ENCODE measurements at places on chromosomes 13 and 19. TPM values are rescaled to one million over a fixed set of nuclear protein-coding genes. Genes with fewer than 3 reads are reported as not detected.

The OVOL3 gene
- total RNA-seq: not detected

The ZNF723 gene
- not detected for total RNA-seq

DNA sequence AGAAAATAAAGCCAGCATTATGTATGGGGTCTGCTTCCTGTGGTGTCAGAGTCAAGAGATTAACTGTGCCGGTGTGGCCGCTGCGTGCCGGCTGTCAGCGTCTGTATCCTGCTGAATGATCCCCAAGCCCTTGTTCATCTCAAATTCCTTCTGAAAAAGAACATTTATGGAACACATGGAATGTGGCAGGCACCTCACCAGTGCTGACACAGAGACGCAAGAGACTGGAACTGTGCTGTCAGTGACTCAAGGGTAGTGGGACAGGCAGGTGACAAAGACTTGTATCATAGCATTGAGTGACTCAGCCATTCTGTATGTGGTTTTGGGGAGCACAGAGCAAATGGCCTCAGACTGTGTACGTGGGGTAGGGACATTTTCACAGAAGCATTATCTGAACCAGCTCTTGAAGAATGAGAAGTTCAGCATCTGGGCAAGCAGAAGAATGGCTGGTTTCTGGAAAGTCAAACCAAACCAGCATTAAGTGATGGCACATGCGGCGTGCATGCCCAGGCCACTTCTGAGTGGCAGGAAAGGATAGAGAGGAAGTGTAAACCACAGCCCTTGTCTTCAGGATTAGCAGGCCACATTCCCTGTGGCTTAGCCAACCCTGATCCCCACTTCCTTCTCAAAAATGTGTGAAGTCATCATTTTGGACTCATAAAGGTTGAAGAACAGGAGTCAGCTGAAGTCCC lies 54.0 kb upstream of the IRS2 start:
- DNase-seq: no peak

The ANGPTL4 gene
- 5.3 TPM for total RNA-seq

- DNase-seq: peak; percentile 83
Measured at GRCh38 chr19:11125994-11126685, 29.4 kb downstream of the SPC24 start.

- peak; percentile 70 for DNase-seq
Measured at GRCh38 chr19:1104311-1105007, 665 bp downstream of the GPX4 start.

- no peak for DNase-seq
Measured at GRCh38 chr19:46824890-46825730, 25.5 kb downstream of the AP2S1 start.

DNA sequence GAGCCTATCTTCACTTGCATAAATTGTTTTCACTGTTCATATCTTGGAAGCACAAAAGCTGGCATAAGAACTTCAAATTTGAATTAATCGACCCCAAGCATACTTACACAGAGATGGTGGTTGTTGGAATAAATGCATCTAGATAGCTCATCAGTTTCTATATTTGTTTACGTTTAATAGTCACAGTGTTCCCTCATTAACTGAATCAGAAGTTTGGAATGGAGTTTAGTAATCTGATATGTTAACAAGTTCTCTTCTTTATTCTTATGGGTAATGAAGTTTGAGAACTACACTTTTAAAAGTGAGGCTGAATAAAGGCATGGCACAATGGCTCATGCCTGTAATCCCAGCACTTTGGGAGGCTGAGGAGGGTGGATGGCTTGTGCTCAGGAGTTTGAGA lies 886.7 kb upstream of the PCDH20 start:
- no peak for DNase-seq

The NKPD1 gene
- total RNA-seq: 0.52 TPM

- no peak for DNase-seq
Measured at GRCh38 chr19:30073152-30074000, 131.3 kb downstream of the URI1 start.

The ZSCAN4 gene
- total RNA-seq: not detected

DNA sequence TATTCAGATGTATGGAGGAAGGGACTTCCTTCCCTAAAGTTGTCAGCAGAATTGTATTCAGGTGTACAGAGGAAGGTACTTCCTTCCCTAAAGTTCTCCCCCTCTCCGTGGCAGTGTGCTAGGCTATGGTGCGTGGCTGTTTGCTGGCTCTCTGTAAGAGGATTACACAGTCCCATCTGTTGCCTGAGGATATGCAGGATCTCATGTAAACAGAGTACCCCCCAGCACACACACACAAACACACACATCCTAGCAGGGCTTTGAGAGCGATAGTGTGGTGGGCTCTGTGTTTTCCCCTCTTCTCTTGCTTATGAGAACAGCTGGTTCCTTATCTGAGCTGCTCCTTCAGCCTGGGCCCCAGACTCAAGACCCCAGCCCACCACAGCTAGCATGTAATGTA lies 10.3 kb downstream of the NEK5 start:
- DNase-seq: no peak

- peak; percentile 64 for DNase-seq
Measured at GRCh38 chr19:18204394-18205199, 755 bp upstream of the RAB3A start.

The CEACAM20 gene
- 0.12 TPM for total RNA-seq

GRCh38 chr19:55619286-55619685 lies 5.1 kb downstream of the ZNF784 start:
- no peak for DNase-seq

- DNase-seq: no peak
Measured at GRCh38 chr13:46297361-46297811, 85.7 kb downstream of the LRRC63 start.

DNA sequence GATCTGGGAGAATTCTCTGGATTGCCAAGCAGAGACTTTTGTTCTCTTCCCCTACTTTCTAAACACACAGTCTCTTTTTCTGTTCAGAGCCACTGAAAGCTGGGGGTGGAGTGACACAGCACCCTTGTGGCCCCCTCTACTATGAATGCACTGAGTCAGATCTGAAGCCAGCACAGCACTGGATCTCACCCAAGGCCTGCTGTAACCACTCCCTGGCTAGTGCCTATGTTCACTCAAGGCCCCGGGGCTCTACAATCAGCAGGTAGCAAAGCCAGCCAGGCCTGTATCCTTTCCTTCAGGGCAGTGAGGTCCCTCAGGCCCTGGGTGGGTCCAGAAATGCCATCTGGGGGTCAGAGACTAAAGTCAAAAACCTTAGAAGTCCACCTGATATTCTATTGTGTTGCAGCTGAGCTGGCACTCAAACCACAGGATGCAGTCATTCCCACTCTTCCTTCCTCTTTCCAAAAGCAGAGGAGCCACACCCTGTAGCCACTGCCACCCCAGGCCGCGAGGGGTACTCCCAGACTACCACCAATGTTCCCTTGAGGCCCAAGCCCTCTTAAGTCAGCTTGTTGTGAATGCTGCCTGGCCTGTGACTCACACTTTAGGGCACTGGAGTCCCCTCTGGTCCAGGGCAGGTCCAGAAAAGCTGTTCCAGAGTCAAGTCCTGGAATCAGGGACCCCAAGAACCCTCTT lies 110.1 kb upstream of the RXFP2 start:
- DNase-seq: no peak

DNA sequence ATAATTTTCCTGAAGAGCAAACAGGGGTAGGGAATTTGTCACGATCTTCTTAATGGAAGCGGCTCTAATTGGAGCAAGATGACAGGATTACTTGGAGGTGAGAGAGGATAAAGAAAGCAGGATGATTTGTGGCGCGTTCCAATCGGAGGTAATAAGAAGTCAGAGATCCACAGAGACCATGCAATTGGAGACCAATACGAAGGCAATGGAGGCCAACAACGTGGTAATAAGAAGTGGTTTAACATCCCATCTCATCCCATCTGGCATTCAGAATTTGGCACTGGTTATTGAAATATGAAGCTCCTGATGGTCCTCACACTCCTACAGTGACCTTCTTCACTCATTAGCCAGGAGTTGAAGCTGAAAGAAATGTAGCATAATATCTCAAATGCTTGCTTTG lies 130.6 kb downstream of the DLEU7 start:
- no peak for DNase-seq

- DNase-seq: no peak
Measured at GRCh38 chr19:41001243-41001971, 10.3 kb downstream of the CYP2B6 start.

- DNase-seq: no peak
Measured at GRCh38 chr13:43515531-43515930, 271.2 kb downstream of the ENOX1 start.

GRCh38 chr19:38089440-38089839 lies 134.6 kb downstream of the DPF1 start:
- DNase-seq: no peak

The ZIC5 gene
- total RNA-seq: 0.03 TPM

DNA sequence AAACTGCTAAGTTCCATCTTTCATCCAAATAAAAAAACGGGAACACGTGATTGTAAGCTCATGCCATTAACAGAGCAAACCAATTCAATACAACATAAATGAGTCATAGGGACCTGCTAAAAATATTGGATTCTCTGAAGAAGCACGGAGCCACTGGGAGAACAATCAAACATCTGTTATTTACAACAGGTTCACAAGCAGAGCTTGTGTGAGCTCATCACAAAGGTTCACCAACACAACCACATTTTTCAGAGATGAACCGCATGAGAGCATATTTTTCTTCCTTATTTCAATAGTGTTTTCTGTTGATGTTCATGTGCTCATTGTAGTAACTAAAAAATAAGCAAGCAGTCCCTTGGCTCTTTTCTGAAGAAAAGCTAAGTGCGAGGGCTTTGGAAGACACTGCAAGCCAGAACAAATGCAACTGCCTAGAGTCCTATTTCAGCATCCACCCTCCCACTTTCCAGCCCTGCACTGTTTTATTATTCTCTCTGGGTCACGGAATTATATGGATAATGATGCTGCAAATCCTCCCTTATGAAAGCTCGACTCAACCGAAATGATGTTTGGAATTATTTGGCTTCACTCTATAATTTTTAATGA lies 545.8 kb downstream of the LIG4 start:
- no peak for DNase-seq

GRCh38 chr13:45892513-45892912 lies 41.0 kb upstream of the SIAH3 start:
- DNase-seq: no peak

DNA sequence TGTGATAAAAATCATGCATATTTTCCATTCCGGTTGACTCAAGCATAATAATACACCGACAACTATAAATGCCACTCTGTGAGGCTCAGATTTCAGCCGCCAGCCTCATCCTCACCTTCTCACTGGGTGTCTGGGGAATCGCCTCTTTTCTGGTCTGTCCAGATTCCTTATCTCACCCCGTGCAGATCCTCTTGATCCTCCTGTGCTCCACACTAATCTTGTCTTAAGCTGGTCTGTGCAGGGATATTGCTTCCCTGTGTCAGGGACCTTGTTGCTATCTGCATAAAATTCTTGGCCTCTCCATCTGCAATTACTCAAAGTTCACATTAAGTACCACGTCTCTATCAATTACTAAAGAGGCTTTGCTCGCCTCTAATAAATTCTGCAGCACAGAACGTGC lies 116.6 kb upstream of the SPACA7 start:
- DNase-seq: no peak

GRCh38 chr19:13668964-13669363 lies 95.4 kb upstream of the MRI1 start:
- no peak for DNase-seq

The IFT88 gene
- total RNA-seq: 12.6 TPM

DNA sequence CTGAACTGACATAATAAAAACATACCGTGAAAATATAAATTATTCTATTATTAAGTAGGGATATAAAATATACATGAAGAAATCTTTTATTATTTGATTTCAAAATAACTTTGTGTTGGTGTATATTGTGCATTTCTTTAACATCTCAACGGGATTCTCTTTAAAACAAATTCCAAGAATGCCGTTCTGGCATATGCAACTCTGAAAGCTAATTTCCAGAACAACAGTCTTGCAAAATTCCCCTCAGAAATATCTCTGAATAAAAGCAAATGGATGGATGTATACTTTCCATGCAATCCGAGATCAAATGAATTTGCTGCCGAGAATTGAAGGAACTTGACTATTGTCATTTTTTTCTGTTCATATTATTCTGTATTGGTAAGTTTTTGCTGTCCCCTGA lies 1579.8 kb downstream of the PCDH9 start:
- no peak for DNase-seq

GRCh38 chr19:41587101-41587837 lies 11.3 kb downstream of the CEACAM21 start:
- no peak for DNase-seq

DNA sequence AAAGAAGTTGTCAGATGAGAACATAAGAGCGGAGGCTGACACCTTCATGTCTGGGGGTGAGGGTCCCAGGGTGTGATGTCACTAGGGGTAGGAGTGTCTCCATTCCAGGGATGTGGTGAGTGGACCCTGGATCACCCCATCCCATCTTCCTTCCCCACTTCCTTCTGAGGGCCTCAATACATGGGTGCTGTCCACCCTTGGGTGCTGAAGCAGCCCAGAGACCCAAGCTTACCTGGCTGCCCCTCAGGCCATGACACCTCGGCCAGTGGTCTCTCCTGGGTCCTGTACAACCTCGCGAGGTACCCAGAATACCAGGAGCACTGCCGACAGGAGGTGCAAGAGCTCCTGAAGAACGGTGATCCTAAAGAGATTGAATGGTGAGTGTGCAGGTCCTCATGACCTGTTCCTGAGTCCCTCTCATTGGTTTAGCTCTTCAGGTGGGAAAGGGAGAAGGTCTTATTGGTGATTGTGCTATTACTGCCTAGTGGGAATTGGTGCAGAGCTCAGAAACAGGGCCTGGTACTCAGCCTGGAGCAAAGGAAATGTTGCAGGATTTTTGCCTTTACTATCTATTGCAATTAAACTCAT lies 37.7 kb upstream of the CYP4F8 start:
- no peak for DNase-seq

GRCh38 chr19:48006762-48007161 lies 12.3 kb downstream of the ELSPBP1 start:
- no peak for DNase-seq

DNA sequence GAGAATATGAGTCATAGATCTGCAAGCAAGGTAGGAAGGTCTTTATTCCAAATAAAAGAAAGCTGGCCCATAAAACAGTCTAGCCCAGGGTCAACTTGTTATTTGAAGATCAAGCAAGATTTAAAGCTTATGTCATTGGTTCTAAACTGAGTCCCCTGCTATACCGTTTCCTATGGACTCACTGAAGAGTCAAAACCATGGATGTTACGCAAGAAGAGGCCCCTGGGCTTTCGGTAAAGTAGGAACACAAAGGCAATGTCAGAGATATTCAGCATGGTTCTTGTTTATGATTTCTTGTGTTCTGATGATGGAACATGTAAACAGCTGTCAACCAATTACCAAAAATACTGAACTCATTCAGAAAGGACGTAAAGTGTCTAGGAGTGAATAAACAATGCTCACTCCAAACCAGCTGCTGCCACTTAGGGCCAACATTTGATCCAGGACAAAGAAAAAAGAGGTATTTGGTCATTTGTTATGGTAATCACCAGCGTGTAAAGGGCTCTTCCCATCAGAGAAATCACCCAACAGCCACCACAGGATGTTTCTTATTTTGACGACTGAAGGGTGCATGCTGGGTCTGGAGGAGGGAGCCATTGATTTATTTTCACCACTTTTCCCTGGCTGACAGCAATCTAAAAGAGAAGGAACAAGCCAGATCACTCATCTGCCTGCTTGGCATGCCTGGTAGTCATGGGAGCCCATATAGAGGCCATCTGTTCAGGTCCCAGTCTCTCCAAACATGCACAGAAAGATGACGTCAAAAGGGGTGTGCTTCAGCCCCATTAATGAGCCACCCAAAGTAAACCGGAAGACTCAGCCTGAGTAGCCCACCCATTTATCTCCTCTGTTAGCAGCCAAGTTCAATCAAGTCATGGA lies 68.3 kb downstream of the FGF14 start:
- no peak for DNase-seq

The RTBDN gene
- not detected for total RNA-seq
